HepG2 (cell line): ENCODE measurements at places on chromosomes 16 and 17. TPM values are rescaled to one million over a fixed set of nuclear protein-coding genes. Genes with fewer than 3 reads are reported as not detected.

KRT9 gene
- polyA plus RNA-seq, result not detected in 2 replicates

BRIP1 gene
- 2.2 and 3.8 TPM in 2 replicates for polyA plus RNA-seq

- no peak for DNase-seq
Observed at GRCh38 chr17:21096874-21097273, 29.9 kb upstream of the DHRS7B start.

TBKBP1 gene
- 7.0 and 10.9 TPM in 2 replicates for polyA plus RNA-seq

NOL3 gene
- polyA plus RNA-seq, result 20.5 and 23.3 TPM in 2 replicates

- DNase-seq, result no peak
Observed at GRCh38 chr16:49213594-49213993, 68.0 kb downstream of the CBLN1 start.

GLIS2 gene
- 0.28 and 0.39 TPM in 2 replicates for polyA plus RNA-seq

GRCh38 chr17:57201481-57201880, 54.8 kb upstream of the MSI2 start:
- no peak for DNase-seq

DNA sequence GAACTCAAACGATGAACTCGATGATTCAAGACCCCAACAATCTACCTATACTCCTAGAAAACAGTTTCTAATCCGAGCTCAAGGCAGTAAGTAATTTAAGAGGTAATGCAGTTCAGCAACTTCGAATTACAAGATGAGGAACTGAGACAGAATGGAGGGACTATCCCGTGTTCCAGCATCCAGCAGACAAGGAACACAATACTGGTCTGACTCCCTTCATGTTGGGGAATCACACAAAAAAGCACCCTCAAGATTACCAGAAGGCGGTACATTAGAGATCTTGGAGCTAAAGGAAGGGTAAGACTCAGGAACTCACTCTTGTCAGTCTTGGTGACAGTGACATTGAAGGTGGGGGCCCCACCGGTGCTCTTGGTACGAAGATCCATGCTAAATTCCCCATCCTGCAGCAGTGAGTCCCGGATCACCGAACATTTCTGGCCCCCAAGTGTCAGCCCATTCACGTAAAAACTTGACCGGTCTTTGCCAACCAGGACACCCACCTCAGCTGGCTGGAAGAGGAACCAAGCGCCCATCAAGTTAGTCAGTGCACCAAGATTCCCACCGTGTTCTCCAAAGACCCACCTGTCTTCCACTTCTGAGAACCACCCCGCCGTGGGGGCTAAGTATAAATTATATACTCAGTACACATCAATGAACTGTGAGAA, 1.9 kb downstream of the PFN1 start:
- DNase-seq, result no peak
